ENCODE measurements at places on chromosomes 1 and 21.

- no peak for DNase-seq
Observed at GRCh38 chr1:111630567-111630966, 11.0 kb downstream of the RAP1A start.

DNA sequence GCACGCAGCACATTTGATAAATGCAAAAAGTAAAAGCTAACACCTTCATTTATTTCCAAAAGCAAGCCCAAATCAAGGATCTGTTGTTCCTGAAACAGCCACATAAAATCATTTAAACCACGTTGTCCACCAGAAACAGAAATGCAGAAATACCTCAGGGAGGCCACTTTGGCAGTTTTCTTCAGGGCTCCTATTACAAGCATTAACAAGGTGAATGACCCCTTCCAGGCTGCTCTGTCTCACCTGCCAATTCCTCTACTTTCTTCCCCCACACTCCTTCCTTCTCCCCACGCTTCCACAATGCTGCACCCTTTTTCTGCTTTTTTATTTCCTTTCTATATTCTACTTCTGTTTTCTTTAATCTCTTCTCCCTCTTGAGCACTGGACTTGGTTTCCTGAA, 55.0 kb upstream of the PTGFRN start:
- DNase-seq, result no peak

DNA sequence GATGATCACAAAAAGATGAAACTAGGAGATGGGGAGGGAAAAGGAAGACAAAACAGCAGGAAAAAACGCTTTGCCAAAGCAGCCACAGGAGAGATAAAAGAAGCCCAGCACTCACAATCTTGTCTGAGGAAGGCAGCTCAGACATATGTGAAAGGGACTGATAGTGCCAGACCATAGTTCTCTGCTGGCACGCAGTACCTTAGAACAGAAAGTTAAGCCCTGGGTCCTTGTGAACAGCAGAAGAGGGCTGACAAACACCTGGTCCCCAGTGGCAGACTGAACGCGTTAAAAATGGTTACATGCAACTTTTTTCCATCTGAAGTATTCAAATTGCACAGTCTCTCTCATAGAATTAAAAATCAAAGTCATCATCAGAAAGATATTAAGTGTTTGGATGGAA, 433.2 kb upstream of the ADAMTS5 start:
- no peak for DNase-seq

DNA sequence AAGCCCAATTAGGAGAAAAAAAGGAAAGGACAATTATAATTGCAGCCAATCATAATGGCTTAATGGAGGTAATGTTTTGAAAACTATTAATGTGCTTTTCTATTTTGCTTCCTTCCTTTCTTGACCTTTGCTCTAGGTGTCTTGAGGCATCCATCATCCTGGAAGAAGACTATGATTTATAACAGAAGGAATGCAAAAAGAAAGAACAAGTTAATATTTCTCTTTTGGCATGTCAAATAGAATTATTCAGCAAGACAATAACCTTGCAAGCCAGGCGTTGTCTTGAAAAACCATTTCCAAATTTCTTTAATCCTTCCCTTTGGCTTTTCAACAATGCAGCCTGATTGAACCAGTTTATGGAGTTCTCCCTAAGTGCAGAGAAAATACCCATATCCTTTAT, 107.7 kb upstream of the USP24 start:
- peak; percentile 22 for DNase-seq

DNA sequence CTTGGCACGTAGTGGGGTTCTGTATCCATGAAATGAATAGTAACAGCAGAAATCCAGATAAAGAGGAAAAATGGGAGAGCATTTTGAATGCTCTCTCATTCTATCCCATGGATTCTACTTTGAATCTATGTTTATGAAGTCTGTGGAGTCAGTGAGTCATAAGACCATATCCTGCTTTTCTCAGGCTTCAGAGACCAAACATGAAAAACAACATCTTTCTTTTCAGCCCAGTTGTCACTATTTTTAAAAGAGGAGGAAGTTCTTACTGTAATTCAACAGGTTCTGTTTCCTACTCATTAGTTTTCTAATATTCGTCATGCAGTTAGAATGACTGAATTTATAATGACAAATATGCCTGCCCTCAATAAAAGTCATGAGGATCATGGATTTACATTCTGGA, 39.4 kb upstream of the CD55 start:
- peak; percentile 1 for DNase-seq

GRCh38 chr1:152613511-152613910, at the start of gene LCE3B:
TSS of gene LCE3B (plus strand) at chr1:152613811. CDS start at chr1:152613811, 0 bp downstream.
- no peak for DNase-seq

- DNase-seq, result peak; percentile 47
Observed at GRCh38 chr1:89808441-89809117, 12.3 kb upstream of the LRRC8D start.

GRCh38 chr1:150567717-150568593, 11.5 kb downstream of the MCL1 start:
- peak; percentile 97 for DNase-seq
